ENCODE measurements at places on chromosomes 3 and 15.

DNA sequence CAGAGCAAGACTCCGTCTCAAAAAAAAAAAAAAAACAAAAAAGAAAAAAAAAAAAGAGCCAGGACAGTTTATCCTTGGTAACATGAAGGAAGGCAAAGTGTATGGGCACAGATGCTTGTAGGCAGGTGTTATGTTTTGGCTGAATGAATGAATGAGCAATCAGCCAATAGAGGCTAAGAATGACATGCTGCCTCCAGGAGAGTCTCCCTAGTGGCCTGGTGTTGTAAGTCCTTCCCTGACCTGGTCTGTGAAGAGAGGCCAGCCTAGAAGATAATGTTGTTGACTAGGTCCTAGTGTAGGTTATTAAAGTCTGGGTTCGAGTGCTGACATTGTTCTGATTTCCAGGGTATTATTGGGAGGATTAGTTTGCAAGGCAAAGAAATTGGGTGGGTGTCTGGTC is 24.9 kb downstream of the GYG1 start:
- H3K36me3 ChIP-seq, result peaks cover 8% of the 10 kb centered on the region
- H3K4me1 ChIP-seq, result peaks cover 18% of the 10 kb centered on the region
- DNase-seq, result no peak
- H3K27me3 ChIP-seq, result no peaks in the 10 kb centered on the region
- H3K4me3 ChIP-seq, result no peak overlapping the region

GRCh38 chr3:120680193-120680894 is 1.7 kb downstream of the HGD start:
- H3K27ac ChIP-seq, result no peak overlapping the region
- DNase-seq, result no peak
- H3K27me3 ChIP-seq, result peaks cover 3% of the 10 kb centered on the region
- peaks cover 10% of the 10 kb centered on the region for H3K4me1 ChIP-seq

DNA sequence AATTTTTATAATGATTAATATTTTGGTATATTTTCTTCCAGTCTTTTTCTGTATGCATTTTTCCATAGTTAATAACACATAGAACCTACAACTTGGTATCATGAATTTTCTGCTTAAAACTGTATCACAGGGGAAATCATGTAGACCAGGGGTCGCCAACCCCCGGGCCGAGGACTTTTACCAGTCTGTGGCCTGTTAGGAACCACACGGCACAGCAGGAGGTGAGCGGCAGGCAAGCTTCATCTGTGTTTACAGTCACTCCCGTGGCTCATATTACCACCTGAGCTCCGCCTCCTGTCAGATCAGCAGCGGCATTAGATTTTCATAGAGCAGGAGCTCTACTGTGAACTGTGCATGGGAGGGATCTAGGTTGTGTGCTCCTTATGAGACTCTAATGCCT is 54.7 kb downstream of the RPL22L1 start:
- no peak overlapping the region for H3K4me3 ChIP-seq
- no peak overlapping the region for H3K27ac ChIP-seq
- H3K36me3 ChIP-seq, result no peaks in the 10 kb centered on the region
- peaks cover 2% of the 10 kb centered on the region for H3K27me3 ChIP-seq

- H3K27ac ChIP-seq, result no peak overlapping the region
- no peak overlapping the region for H3K4me3 ChIP-seq
- DNase-seq, result no peak
- H3K36me3 ChIP-seq, result no peaks in the 10 kb centered on the region
- H3K27me3 ChIP-seq, result peaks cover 19% of the 10 kb centered on the region
- no peaks in the 10 kb centered on the region for H3K4me1 ChIP-seq
Measured at GRCh38 chr3:150309557-150309956, 98.5 kb upstream of the TSC22D2 start.

Data from naive thymus-derived CD8-positive, alpha-beta T cell (primary cell).